CD4-positive, alpha-beta T cell treated with Interleukin-12 subunit alpha and Interleukin-12 subunit beta, for 1 hour (primary cell): ENCODE measurements at places on chromosomes 5 and 9.

GRCh38 chr5:2813678-2814077, 62.2 kb upstream of the IRX2 start:
- DNase-seq: no peak

- DNase-seq: no peak
Measured at GRCh38 chr9:18786911-18787650, 245.9 kb downstream of the SAXO1 start.

DNA sequence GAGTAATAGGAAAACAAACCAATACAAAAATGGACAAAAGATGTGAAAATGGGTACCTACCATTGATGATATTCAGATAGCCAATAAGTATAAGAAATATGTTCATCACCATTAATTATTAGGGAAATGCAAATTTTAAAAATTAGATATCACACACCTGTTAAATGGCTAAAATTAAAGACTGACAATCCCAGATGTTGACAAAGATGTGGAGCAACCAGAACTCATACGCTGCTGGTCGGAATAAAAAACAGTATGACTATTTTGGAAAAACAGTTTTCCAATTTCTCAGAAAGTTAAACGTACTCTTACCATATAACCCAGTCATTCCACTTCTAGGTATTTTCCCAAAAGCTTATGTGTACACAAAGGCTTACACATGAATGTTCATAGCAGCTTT, 27.1 kb downstream of the TMEM267 start:
- DNase-seq: no peak

- no peak for DNase-seq
Measured at GRCh38 chr5:127834094-127834531, 130.9 kb downstream of the CCDC192 start.

GRCh38 chr9:84736081-84736480, 66.6 kb downstream of the NTRK2 start:
- DNase-seq: no peak

DNA sequence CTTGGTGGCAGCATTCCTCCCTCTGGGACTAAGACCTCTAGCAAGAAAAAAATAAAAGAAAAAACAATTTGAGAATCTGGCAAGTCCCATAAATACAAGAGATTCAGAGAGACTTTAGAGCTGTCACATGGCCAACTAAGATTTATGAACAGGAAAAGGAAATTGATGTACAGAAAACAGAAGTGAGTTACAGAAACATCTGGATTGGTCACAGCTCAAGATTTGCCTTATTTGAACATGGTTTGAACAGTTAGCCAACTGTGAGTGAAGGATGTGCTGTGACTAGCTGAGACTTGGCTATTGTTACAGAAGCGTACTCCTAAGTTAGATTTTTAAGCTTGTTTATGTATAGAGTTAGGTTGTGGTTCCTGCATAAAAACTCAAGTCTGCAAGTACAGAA, 340.2 kb downstream of the SLCO4C1 start:
- DNase-seq: no peak

DNA sequence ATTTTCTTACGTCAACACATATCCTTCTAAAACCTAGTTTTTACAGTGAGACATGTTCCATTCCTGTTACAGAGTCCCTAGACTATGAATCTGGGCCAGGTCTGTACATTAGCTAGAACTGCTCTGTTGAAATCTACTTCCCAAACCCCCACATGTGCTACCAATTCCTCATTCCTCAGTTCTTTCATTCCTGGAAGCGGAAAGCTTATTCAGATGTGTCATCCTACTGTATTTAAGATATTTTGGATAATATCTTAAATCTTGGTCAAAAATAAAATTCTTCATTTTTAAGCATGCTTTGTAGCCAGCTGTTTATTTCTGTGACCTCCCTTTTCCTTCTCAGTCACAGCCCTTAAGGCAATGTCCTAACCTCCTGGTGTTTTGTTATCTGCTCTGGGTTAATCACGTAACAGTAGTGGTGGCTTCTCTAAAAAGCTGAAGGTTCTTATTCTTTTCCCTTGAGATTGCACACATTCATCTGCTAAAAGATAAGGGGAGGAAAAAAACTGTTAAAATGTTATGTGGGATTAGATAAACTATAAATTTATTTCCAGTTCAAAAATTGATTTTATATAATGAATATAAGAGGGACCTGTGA, 35.6 kb downstream of the GLRX start:
- DNase-seq: no peak

- no peak for DNase-seq
Measured at GRCh38 chr5:122089096-122090013, 11.3 kb upstream of the LOX start.

GRCh38 chr5:123535648-123536047, 23.7 kb downstream of the CSNK1G3 start:
- no peak for DNase-seq
